ENCODE measurements at places on chromosomes 6 and 20. TPM values are rescaled to one million over a fixed set of nuclear protein-coding genes. Genes with fewer than 3 reads are reported as not detected.
A peak's percentile ranks its signal among the peaks of the same experiment; 100 is the strongest.

- no peaks in the 10 kb centered on the region for H3K36me3 ChIP-seq
- no peak for DNase-seq
- H3K27me3 ChIP-seq, result no peaks in the 10 kb centered on the region
- H3K4me1 ChIP-seq, result no peaks in the 10 kb centered on the region
- no peak overlapping the region for H3K27ac ChIP-seq
- H3K4me3 ChIP-seq, result no peak overlapping the region
Observed at GRCh38 chr6:3310051-3310448, 51.3 kb downstream of the PSMG4 start.

- H3K4me3 ChIP-seq, result no peak overlapping the region
- DNase-seq, result no peak
- H3K36me3 ChIP-seq, result no peaks in the 10 kb centered on the region
- H3K4me1 ChIP-seq, result no peaks in the 10 kb centered on the region
- H3K27me3 ChIP-seq, result no peaks in the 10 kb centered on the region
Observed at GRCh38 chr6:16313732-16314131, 75.3 kb downstream of the GMPR start.

DNA sequence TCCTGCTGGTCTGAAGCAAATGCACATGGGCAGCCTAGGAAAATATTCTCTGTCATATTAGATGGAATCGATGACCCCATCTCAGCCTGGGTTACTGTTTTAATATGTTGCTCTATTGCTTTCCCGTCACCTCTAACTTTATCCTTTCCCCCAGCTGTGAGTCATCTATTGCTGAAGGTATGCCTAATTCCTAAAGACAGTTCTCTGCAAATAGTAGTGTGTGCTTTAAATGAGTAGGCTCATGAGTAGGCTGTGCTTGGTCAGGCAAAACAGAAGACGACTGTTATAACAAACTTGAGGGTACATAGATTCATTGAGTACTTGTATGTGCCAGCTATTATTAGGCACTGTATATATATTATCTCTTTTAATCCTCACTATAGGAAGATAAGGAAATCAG lies 47.2 kb downstream of the CTNNBL1 start:
- peaks cover 35% of the 10 kb centered on the region for H3K36me3 ChIP-seq
- DNase-seq, result no peak
- no peak overlapping the region for H3K27ac ChIP-seq
- no peaks in the 10 kb centered on the region for H3K27me3 ChIP-seq
- no peaks in the 10 kb centered on the region for H3K4me1 ChIP-seq

DNA sequence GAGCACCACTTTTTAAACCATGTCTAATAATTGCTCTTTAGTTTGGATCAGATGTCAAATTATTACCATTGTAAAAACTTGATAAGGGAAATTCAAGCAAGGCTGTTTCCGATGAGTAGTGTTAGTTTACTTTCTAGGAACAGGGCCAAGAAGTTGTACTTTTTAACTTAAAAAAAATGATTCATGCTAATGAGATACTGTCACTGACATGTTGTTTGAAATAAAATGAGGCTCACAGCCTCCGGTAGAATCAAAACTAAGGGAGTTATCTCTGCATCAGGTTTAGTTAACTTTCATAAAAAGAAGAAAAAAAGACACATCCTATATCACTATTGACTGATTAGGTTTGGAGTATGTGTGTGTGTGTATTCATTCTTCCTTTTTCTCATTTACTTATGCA lies 55.2 kb upstream of the SUPT3H start:
- H3K27me3 ChIP-seq, result no peaks in the 10 kb centered on the region
- no peak overlapping the region for H3K4me3 ChIP-seq
- peaks cover 30% of the 10 kb centered on the region for H3K4me1 ChIP-seq
- no peak overlapping the region for H3K27ac ChIP-seq

DNA sequence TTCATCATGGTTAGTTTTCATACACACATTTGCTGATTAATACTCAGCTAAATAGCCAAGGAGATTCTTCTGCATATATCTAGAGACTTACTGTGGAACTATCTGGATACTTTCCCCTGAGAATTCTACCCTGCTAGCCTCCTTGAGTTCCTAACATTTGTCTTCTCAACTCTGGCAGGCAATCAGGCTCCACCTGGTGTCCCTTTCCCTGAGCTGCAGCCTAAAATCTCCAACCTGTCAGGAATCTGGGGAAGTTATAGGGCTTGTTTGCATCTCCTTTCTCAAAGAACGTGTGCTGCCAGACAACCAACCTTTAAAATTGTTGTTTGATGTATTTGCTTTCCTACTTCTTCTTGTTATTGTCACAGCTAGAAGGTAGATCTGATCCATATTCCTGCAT lies 73.4 kb downstream of the FUT9 start:
- H3K27me3 ChIP-seq, result no peaks in the 10 kb centered on the region
- H3K4me1 ChIP-seq, result no peaks in the 10 kb centered on the region
- no peak overlapping the region for H3K27ac ChIP-seq
- DNase-seq, result no peak
- no peak overlapping the region for H3K4me3 ChIP-seq

Gene MYL9
- total RNA-seq, result 410 TPM

DNA sequence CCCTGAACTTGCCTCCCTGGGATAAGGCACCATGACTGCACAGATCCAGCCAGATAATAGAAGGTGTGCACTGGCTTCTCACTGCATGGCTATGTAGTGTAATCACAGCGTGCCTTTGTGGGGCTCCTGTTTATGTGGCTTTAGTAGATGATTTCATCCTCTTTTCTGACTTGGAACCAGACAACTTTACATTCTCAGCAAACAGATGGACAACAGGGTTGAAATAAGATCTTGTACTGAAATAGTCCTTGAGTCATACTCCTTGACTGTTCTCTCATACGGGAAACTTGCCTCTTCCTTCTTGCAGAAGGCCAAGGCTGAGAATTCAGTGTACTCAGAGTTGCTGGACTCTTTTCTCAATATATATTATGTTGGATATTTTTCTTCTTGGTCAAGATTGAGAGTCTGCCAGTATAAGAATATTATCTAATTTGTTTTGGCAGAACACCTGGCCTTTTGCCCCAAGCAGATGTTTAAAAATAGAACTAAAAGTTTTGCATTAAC lies 25.0 kb upstream of the RNF144B start:
- H3K27me3 ChIP-seq, result no peaks in the 10 kb centered on the region
- no peaks in the 10 kb centered on the region for H3K36me3 ChIP-seq
- H3K4me3 ChIP-seq, result no peak overlapping the region
- no peak for DNase-seq

GRCh38 chr6:51302431-51302830 lies 483.8 kb downstream of the TFAP2B start:
- no peak overlapping the region for H3K27ac ChIP-seq
- no peaks in the 10 kb centered on the region for H3K36me3 ChIP-seq
- H3K4me1 ChIP-seq, result no peaks in the 10 kb centered on the region
- H3K27me3 ChIP-seq, result no peaks in the 10 kb centered on the region

Gene TLDC2
- total RNA-seq, result 1.6 TPM

- H3K27ac ChIP-seq, result no peak overlapping the region
- no peak for DNase-seq
- no peak overlapping the region for H3K4me3 ChIP-seq
- peaks cover 6% of the 10 kb centered on the region for H3K4me1 ChIP-seq
- peaks cover 23% of the 10 kb centered on the region for H3K27me3 ChIP-seq
Observed at GRCh38 chr20:62727584-62728027, 19.0 kb downstream of the NTSR1 start.

DNA sequence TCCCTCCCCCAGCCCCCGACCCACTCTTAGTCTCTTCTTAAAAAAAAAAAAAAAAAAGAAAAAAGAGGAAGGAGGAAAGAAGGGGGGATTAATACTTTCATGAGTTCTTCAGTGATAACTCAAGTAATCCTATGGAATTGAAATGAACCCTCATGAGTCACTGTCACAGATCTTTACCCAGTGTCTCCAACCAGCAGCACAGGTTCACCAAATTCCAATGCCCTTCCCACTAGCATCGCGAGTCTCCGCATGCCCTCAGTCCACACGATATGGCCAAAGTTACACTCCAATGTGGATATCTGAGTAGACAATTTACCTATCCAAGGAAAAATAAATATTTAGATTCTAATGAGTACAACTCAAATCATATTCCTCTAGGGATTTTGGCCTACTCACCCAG lies 74.5 kb downstream of the MDN1 start:
- no peak for DNase-seq
- H3K4me3 ChIP-seq, result no peak overlapping the region
- no peaks in the 10 kb centered on the region for H3K4me1 ChIP-seq
- no peaks in the 10 kb centered on the region for H3K27me3 ChIP-seq

GRCh38 chr20:41599699-41600104 lies 18.5 kb downstream of the CHD6 start:
- H3K27ac ChIP-seq, result no peak overlapping the region
- no peak for DNase-seq
- no peaks in the 10 kb centered on the region for H3K27me3 ChIP-seq
- no peaks in the 10 kb centered on the region for H3K36me3 ChIP-seq
- H3K4me3 ChIP-seq, result no peak overlapping the region

DNA sequence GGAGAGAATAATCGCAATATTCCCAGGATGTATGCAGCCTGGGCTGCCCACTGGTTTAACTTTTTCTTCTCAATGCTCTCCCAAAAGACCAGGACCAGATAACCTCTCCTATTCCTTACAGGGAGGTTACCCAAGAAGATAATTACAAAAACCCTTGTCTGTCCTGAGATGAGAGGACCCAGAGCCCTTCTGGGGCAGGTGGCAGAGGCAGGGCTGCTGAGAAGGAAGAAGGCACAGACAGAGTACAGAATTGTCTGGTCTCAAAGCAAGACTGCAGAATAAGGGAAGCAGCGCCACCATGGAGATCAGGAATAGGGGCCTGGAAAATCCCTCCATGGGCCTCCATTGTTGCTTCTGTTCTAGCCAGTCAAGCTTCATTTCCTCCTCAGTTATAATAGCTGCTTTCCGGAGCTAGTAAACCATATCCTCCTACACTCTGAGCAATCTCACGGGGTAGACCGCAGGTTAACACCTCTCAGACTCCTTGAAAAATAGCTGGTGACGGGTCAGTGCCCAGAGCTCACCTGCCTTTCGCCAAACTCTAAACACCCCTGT lies 463 bp upstream of the HLA-DMB start:
- peak overlapping the region; percentile 89 for H3K27ac ChIP-seq
- H3K27me3 ChIP-seq, result no peaks in the 10 kb centered on the region
- H3K4me3 ChIP-seq, result peak overlapping the region; percentile 1
- peaks cover 8% of the 10 kb centered on the region for H3K36me3 ChIP-seq
- no peak for DNase-seq

Gene FAM209A
- 0.87 TPM for total RNA-seq

DNA sequence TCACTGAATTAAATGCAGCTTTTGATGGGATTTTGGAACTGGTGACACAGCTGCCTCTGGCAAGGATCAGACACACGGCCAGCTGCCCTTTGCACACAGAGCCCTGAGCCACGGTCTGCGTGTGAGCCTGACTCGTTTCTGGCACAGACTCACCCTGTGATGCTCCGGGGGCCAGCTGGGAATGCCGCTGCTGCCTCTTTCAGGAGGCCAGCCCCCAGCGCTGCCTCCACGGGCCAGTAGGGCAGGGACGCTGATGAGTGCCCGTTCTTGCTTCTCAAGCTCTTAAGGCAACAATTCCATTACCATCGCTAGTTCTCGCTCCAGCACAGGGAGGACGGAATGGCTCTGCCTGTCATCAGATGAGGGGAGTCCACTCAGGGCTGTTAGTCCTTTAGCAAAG lies 61.6 kb downstream of the IRF4 start:
- H3K36me3 ChIP-seq, result no peaks in the 10 kb centered on the region
- H3K4me1 ChIP-seq, result no peaks in the 10 kb centered on the region
- no peak overlapping the region for H3K4me3 ChIP-seq
- DNase-seq, result peak; percentile 64

Gene NNAT
- total RNA-seq, result 0.43 TPM

Gene MCM8
- total RNA-seq, result 5.2 TPM

DNA sequence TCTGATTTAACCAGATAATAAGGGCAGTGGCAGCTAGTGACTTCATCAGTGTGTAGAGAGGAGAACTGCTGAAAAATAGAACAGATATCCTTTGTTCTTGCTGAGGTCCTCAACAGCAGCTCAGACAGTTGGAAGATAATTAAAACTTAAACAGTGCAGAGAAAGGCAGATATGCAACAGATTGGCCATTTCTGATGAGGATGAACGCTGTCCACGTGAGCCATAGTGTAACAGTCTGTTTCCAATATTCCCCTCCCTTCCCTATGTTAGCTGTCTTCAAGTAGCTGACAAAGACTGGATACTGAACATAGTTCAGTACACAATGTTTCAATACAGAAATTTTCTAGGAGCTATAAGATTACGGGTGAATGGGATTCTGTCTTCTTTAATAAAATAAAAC lies 291.4 kb downstream of the BTBD9 start:
- no peak overlapping the region for H3K4me3 ChIP-seq
- H3K27me3 ChIP-seq, result no peaks in the 10 kb centered on the region
- H3K36me3 ChIP-seq, result no peaks in the 10 kb centered on the region
- no peaks in the 10 kb centered on the region for H3K4me1 ChIP-seq

DNA sequence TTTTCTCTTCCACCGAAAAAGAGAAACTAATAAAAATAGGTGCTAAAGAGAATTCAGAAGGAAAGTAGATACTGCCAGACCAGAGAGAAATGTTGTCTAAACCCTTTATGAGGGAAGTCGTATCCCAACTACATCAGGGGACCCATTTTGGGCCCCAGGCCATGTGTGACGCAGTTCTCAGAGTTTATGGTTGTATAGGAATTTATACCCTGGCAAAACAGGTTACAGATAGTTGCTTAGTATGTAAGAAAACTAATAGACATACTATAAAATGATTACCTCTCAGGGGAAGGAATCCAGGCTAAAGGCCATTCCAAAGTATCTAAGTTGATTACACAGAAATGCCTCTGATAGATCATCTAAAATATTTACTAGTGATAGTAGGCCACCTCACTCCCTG lies 28.6 kb upstream of the SLC52A3 start:
- H3K36me3 ChIP-seq, result no peaks in the 10 kb centered on the region
- no peak overlapping the region for H3K4me3 ChIP-seq
- H3K27ac ChIP-seq, result no peak overlapping the region
- H3K27me3 ChIP-seq, result no peaks in the 10 kb centered on the region
- no peak for DNase-seq

Gene PRDM1
- 17.5 TPM for total RNA-seq

DNA sequence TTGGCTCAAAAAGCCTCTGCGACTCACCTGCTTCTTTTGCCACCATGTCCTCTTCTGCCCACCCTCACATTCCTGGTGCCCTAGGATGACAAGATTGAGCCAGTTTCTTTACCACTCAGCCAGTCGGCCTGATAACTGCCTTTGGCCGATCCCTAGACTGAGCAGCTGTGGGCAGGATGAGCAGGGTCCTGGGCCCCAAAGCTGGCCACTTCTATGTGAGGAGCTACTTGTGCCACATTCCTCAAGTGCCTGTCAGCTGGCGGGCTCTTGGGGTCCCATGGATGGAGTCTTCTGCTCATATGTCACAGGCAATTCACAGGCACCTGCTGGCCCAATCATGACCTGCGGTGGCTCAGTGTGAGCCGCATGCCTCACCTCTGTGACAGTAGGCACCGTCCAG lies 16.5 kb downstream of the DYNLRB1 start:
- peaks cover 89% of the 10 kb centered on the region for H3K36me3 ChIP-seq
- H3K27ac ChIP-seq, result no peak overlapping the region

Gene C6orf15
- total RNA-seq, result not detected

DNA sequence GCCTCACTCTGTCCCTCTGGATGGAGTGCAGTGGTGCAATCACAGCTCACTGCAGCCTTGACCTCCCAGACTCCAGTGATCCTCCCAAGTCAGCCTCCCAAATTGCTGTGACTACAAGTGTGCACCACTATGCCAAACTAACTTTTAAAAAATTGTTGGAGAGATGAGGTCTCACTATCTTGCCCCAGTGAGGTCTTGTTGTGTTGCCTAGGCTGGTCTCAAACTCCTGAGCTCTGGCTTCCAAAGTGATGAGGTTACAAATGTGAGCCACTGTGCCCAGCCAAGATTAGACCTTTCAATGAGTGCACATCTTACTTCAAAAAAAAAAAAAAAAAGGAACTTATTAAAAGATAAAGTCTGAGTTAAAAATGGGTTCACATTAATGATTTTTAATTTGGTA lies 1838.1 kb upstream of the DEFB115 start:
- no peaks in the 10 kb centered on the region for H3K27me3 ChIP-seq
- H3K4me1 ChIP-seq, result no peaks in the 10 kb centered on the region
- H3K27ac ChIP-seq, result no peak overlapping the region
- no peak for DNase-seq
- H3K4me3 ChIP-seq, result no peak overlapping the region
- no peaks in the 10 kb centered on the region for H3K36me3 ChIP-seq

Measured in upper lobe of right lung (tissue), 1 donor.